HCT116 (cell line): ENCODE measurements at places on chromosomes 1 and 21.

DNA sequence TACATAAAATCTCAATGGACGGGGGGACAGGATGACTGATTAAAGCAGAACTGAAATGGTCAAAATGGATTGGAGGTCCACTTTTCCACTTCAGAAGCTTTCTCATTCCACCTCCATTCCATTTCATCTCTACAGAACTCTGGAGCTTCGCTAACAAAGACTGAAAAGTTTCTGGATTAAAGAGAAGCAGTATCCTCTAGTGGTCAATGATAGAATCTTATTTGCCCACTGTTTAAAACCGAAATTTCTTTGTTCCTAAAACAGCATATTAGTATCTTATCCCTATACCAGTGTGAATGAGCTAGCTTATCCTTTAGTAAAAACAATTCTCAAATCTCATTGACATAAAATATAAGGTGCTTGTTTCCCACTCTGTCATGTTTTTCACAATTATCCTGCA, 890.6 kb downstream of the KCNT2 start:
- H3K27me3 ChIP-seq = no peaks in the 10 kb centered on the region
- H3K4me3 ChIP-seq = no peak overlapping the region
- H3K27ac ChIP-seq = no peak overlapping the region
- peak; percentile 6 for DNase-seq
- H3K36me3 ChIP-seq = no peaks in the 10 kb centered on the region

DNA sequence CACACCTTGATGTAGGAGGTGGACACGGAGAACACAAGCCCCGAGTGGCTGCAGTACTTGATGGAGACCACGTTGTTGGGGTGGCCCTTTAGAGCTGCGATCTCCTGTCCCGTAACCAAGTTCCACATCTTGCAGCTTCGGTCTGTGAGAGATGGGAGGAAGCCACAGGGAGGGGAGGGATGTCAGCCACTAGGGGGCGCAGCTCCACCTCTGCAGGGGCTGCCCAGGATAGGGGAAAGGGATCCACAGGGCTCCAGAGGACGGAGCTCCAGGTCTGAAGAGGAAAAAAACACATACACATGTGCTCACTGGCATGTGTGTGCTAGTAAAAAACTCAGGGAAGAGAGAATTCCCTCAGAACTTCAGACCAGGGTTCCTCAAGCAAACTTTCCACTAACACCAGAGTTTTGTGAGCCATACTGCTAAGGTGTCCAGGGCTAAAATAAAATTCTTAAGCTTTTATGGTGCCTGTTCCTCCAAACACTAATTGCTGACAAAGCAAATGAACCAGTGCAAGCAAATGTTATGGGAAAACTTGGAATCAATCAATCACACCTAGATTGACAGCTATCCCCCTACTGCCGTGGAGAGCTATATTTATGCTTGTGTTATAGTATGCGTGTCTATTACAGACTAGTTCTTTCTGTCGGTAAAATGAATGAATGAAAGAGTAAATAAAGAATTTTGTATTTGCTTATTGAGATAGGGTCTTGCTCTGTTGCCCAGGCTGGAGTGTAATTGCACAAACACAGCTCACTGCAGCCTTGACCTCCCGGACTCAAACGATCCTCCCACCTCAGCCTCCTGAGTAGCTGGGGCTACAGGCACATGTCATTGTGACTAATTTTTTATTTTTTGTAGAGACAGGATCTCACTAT, 43.7 kb downstream of the KIF21B start:
- no peak overlapping the region for H3K4me3 ChIP-seq
- H3K36me3 ChIP-seq = no peaks in the 10 kb centered on the region
- H3K27ac ChIP-seq = no peak overlapping the region
- H3K27me3 ChIP-seq = no peaks in the 10 kb centered on the region

GRCh38 chr1:16093611-16094010, 20.2 kb upstream of the FAM131C start:
- no peak overlapping the region for H3K27ac ChIP-seq
- no peaks in the 10 kb centered on the region for H3K36me3 ChIP-seq
- no peaks in the 10 kb centered on the region for H3K27me3 ChIP-seq
- H3K4me1 ChIP-seq = peaks cover 12% of the 10 kb centered on the region; the same call in 1 of the 2 replicates
- no peak overlapping the region for H3K4me3 ChIP-seq

- no peak overlapping the region for H3K4me3 ChIP-seq
- peaks cover 13% of the 10 kb centered on the region for H3K4me1 ChIP-seq
- no peak overlapping the region for H3K27ac ChIP-seq
- no peaks in the 10 kb centered on the region for H3K36me3 ChIP-seq
These were observed 6.0 kb upstream of the MAP1LC3C start for GRCh38 chr1:242004751-242005495.
